ENCODE measurements at places on chromosomes 12 and 14.

DNA sequence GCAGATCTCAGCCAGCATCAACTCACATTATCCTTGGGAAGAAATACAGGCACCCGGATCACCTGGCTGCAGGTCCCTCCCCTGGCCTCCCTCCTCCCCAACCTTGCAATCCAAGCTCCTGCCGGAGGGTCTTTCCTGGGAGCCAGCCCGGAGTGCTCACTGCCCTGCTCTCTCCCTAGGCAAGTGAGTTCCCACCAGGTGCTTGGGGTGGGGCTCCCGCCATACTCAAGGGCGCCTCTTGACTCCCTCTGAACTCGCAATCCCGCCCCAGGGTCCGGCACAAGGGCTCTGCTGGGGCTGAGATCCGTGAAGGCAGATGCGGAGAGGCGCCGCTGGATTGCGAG is 1.2 kb upstream of the CEP170B start:
- DNase-seq = no peak

DNA sequence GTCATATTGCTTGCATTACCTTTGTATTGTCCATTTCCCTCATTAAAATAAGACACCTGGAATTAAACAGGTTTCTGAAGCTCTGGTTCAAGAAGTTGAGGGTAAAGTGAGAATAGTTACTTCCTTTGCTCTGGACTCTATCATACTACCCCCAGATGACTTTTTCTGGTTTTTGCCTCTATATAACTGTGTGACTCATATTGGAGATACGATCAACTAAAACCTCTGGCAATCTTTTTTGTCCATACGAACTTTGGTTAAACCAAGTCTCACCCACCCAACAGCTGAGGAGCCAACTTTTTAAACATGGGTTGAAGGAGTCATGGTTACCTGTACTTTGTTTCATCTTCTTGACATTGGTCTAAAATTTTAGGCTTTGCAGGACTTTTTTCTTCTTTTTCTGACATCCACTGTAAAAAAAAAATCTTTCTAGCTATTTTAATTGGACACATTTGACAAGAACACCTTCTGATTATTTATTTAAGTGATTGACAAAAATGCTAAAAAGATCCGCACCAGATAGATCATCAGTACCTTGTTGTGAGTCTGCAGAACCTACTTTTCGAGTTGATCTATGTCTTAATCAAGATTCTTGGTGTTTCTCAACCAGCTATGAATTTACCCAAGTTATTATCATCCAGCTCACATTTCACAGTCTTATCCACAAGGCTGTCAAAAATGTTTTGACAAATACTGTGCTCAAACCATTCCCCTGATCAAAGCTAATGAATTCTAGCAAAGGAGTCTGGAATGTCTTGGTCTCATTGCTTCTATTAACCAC is 166.0 kb downstream of the IPO8 start:
- DNase-seq = no peak

- DNase-seq = no peak
Observed at GRCh38 chr12:132727091-132727794, 16.6 kb downstream of the PGAM5 start.

- no peak for DNase-seq
Observed at GRCh38 chr12:114689075-114689994, 5.4 kb upstream of the TBX3 start.

GRCh38 chr14:89600950-89601826 is 184.2 kb upstream of the FOXN3 start:
- no peak for DNase-seq

DNA sequence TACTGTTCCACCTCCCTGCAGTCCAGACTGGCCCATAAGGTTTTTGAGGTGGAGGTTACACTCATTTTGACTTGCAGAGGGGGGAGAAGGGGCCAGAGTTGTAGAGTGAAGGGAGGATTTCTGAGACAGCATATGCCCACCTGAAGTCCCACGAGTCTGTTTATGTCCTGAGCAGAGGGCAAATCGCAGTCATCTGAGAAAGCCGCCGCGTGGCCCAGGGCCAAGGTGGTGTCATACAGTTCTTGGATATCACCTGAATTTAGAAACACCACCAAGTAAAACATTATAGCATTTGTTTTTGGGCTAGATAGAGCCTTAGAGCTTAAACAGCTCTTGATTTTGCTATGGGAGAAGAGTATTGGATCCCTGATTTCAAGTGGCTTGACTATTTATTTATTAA is 30.9 kb downstream of the TDG start:
- DNase-seq = no peak

DNA sequence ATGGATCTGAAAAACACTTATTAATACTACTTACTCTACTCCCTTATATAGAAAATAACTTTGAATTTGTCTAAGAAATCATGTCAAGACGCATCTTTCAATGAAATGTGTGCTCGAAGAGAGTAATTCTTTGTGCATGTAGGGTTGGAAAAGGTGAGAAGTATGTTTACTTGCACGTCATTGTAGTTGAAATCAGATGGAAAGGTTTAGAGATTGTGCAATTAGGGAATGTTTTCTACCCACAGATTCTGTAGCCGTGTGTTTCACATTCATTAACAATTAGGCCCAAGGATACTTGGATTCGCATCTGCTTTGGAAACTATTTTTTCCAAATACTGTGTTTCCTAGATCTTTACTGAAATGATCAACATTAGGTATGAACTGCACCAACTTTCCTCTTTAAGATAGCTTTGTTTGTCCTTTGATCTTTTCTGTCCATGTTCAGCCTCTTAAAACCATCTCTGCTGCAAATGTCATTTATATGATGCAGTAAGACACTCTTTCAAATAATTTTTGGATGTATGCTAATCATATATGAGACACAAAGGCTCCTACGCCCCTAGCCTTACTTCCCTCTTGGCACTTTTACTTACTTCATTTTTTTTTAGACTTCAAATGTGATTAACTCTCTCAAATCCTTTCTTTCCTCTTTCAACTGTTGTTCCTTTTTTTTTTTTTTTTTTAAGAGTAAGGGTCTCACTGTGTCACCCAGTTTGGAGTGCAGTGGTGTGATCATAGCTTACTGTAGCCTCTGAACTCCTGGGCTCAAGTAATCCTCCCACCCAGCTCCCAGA is 58.0 kb upstream of the PSMA6 start:
- no peak for DNase-seq

DNA sequence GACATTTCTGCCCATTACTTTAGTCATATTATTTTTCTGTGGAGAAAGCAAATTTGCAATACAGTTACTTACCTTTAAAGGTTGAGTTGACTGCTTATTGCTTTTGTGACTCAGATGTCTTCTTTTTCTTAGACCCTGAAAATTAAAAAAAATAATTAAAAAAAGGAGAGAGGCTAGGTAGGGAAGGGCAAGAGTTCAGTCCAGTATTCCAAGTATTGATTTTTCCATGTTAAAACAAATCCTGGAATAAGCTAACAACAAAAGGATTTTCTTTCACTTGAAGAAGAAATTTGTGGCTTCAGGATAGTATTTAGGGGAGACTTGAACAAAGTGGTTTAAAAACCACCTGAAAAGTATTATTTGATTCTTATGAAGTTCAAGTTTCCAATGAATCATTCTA is 49.4 kb downstream of the LMNTD1 start:
- DNase-seq = no peak

GRCh38 chr14:42869681-42870080 is 1263.0 kb downstream of the LRFN5 start:
- no peak for DNase-seq

DNA sequence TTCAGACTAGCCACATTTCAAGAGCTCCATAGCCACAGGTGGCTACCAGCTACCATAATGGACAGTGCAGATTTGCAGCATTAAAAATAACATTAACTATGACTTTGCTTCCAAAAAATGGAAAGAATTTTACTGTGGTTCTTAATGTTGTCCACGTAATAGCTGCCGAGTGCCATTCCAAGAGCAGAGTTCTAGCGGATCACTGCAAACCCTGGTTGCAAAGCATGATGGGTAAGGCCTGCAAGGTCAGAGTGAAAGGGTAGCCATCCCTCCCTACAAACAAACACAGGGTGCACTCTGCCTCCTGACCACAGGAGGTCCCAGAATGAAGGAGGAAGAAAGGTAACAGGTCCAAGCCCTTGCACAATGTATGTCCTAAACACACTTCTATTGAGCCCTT is 157.6 kb downstream of the DPF3 start:
- DNase-seq = no peak

DNA sequence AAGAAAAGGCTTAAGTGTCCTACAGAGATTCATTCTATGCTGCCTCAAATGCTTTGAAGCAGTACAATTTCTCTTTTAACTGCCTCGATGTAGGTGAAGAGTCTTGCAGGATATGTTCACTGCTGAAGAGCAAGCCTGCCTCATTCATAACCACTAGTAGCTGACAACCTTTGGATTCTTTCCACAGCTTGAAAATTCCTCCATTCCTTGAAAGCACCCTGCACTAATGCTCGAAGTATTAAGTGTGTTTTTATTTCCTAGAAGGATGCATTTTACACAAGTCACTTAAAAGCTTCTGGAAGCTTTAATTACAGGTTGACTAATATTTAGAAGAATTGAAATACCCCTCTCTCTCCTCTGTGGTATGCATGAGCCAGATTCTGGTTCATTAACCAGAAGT is 429.4 kb downstream of the DIO2 start:
- DNase-seq = no peak
